ENCODE measurements at places on chromosomes 12 and 14. TPM values are rescaled to one million over a fixed set of nuclear protein-coding genes. Genes with fewer than 3 reads are reported as not detected.

Gene B4GALNT1
- 2.0 TPM for total RNA-seq

Gene STXBP6
- total RNA-seq: 19.5 TPM

Gene CLEC2A
- not detected for total RNA-seq

DNA sequence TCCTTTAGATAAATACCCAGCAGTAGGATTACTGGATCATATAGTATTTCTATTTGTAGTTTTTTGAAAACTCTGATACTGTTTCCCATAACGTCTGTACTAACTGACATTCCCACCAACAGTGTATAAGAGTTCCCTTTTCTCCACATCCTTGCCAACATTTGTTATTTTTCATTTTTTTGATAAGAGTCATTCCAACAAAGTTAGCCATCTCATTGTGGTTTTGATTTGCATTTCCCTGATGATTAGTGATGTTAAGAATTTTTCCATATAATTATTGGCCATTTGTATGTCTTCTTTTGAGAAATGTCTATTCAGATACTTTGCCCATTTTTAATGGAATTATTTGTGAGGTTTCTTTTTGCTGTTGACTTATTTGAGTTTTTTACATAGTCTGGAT lies 486.0 kb downstream of the FLRT2 start:
- no peaks in the 10 kb centered on the region for H3K4me1 ChIP-seq
- no peaks in the 10 kb centered on the region for H3K27me3 ChIP-seq
- H3K27ac ChIP-seq: no peak overlapping the region
- no peak for DNase-seq
- no peaks in the 10 kb centered on the region for H3K36me3 ChIP-seq

DNA sequence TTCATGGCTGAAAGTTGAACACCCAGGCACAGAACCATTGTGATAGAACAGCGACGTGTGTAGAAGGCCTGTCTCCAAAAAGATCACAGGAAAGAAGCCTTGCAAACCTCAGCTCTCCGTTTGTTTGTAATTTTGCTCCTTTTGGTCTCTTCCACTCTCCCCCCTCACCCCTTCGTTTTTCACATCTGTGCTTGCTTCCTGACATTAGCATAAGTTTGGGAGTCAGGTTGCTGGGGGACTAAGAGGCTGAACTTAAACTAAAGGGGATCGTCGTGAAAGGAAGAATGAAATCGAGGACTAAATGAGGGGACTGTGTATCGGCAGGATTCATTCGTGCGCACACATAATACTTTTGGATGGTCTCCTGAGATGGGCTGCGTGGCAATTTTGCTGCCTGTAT lies 200.6 kb downstream of the BCAT1 start:
- H3K36me3 ChIP-seq: no peaks in the 10 kb centered on the region
- H3K27ac ChIP-seq: no peak overlapping the region
- H3K4me1 ChIP-seq: no peaks in the 10 kb centered on the region
- H3K27me3 ChIP-seq: no peaks in the 10 kb centered on the region
- DNase-seq: no peak
- no peak overlapping the region for H3K4me3 ChIP-seq

DNA sequence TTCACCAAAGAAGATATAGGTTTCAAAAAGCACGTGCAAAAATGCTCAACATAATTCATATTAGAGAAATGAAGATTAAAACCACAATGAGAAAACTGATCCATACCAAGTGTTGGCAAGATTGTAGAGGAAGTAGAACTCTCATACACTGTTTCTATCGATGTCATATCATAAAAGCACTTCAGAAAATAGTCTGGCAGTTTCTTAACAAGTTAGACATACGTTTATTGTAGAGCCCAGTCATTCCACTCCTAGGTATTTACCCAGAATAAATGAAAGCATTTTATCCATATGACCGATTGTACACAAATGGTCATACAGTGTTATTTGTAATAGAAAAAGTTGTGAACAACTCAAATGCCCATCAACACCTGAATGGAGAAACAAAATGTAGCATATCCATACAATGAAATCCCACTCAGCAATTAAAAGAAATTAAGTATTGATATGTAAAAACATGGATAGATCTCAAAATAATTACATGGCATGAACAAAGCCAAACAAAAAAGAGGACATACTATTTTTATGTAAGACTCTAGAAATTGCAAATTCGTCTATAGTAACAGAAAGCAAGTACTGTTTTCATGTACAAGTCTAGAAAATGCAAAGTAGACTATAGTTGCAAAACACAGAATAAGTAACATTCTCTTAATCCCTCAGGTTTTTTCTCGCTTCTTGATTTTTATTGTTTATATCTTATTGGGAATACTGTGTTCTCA lies 41.0 kb downstream of the USP15 start:
- no peak overlapping the region for H3K4me3 ChIP-seq
- H3K4me1 ChIP-seq: peaks cover 39% of the 10 kb centered on the region
- no peak for DNase-seq
- peaks cover 56% of the 10 kb centered on the region for H3K36me3 ChIP-seq
- H3K27ac ChIP-seq: no peak overlapping the region
- no peaks in the 10 kb centered on the region for H3K27me3 ChIP-seq

DNA sequence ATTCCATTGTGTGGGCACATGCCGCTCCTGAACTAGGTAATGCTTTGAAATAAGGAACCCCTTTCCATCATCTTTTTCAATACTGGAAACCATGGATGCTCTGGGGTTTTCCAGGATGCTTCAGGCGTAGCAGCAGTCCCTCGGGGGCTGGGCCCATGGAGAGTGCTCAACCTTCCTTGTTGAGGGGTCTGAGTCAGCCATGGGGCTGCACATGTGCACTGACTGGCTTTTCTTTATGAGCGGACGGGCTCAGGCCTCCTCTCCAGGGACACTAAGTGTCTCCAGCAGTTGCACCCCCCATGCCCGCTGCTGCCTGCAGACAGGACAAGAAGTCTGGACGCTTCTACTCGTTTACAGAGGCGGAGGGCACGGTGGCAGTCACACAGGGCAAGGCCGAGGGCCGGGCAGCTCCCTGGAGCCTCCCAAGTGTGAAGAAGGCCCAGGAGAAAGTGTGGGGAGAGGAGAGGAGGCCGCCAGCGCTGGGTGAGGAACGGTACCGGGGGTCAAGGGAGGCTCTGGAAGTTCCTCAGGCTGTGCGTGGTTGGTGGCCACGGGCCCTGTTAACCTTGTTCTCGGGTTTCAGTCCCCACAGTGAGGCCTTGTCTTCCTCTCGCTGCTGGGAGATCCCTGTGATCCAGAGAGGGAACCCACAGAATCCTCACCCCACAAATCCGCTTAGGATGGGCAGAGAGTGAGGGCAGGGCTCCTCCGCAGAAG lies 51.2 kb downstream of the TEAD4 start:
- H3K27me3 ChIP-seq: no peaks in the 10 kb centered on the region
- H3K27ac ChIP-seq: no peak overlapping the region
- no peak for DNase-seq
- H3K36me3 ChIP-seq: no peaks in the 10 kb centered on the region
- H3K4me1 ChIP-seq: peaks cover 26% of the 10 kb centered on the region

GRCh38 chr14:74836251-74836960 lies 39.5 kb downstream of the PROX2 start:
- no peak overlapping the region for H3K4me3 ChIP-seq
- peaks cover 17% of the 10 kb centered on the region for H3K4me1 ChIP-seq
- no peaks in the 10 kb centered on the region for H3K27me3 ChIP-seq
